ENCODE measurements at places on chromosomes 2 and 18.

DNA sequence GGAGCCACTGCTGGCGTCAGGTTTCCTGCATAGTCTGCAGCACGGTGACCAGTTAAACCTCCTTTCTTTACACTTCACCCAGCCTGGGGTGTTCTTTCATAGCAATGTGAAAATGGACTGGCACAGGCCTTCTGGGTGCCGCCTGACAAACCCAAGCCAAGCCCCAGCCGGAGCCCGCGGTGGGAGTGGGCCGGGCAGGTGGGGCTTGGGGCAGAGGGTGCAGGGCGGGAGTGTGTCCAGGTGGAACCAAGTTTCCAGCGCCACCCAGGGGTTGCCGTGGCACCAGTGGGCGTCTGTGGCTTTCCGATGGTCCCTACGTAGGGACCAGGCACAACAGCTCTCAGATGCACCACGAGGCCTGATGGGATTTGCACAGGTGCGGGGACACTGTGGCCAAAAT, 75.8 kb downstream of the RTP5 start:
- no peak for DNase-seq

DNA sequence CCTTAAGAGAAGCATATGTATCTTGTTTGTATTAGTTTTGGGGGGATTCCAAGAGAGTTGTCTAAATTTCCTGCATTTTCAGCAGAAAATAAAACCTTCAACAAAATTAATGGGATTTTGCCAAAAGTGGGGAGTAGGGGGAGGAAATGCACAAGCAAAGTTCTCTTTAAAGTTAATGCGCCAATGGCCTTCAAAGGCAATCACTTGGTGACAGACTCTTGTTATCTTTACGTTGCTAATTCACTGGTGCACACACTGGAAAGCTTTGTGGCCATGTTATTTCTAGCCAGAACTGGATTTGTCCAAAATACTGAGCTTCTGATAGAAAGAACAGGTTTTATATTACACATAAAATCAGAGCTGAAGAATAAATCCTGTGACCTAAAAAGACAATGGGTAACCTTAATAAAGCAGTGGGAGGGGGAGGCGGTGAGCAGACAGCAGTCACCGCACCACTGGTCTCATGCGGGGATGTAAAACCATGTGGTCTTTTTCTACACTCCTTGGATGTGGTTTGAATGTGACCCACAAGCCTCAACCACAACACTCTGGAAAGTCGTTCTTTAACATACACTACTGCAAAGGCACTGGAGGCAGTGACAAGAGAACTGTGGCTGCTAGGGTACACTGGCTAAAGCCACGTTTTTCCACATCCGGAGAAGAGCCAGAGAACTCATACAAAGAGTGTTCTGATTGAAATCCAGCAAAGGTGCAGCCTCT, 176.9 kb upstream of the SMAD7 start:
- DNase-seq: no peak

DNA sequence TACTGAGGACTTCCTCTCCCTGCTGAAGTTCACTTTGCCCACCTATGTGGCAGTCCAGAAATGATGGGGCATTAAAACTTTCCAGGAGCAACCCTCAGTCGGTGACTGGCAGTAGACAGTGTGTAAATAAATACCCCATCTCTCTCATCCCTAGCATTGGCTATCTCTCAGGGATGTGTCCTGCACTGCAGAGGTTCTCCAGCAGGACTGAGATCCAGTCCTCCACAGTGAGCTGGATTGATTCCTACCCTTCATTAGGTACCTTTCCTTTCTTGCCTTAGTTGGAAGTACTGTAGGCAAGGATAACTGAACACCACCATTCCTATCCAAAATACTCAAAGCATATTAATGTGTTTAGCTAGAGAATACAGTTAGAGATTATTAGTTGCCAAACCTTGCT, 441.8 kb downstream of the SPAG16 start:
- DNase-seq: no peak

DNA sequence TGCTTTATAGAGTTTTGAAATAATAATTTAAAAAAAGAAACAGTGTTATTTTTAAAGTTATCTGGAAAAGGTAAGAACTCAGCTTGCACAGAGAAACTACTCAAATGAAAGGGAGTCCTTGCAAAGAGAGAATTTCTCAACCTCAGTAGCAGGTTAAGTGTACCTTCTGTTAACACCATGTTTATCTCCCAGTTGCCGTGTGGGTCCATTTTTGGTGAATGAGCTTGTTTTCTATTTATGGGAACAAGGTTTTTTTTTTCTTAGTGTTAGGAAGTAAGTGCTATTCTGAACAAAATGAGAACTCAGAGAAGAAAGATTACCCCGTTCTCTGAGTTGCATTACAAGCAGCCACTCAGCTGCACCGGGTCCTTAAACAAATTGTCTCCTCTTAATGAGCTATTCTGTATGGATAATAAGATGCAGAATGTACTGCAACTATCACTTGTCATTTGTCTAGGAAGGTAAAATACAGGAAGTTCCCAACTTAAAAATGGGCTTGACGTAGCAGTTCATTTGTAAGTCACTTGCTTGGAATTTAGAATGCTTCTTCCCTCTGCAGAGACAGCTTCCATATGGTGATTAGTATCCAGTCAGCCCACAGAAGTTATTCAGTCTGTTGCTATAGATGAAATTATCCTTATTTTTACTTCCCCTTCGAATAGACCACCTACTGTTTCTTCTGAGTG, 74.9 kb downstream of the LTBP1 start:
- DNase-seq: no peak

DNA sequence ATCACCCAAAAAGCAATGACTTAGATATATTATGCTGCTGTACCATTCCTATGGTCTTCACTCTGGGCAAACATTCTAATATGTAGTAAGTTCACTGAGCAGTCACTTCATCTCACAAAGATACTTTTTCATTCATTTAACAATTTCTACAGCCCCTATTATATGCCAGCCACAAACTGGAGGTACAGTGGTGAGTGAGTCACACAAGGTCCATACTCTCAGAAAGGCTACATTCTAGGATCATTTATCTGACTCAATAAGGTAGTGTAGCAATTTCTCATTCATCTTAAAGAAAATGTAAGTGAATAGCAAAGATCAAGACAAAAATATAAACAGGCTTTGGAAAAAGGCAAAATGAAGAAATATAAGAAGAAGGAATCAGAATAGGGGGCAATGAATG, 40.5 kb downstream of the NHEJ1 start:
- DNase-seq: no peak

DNA sequence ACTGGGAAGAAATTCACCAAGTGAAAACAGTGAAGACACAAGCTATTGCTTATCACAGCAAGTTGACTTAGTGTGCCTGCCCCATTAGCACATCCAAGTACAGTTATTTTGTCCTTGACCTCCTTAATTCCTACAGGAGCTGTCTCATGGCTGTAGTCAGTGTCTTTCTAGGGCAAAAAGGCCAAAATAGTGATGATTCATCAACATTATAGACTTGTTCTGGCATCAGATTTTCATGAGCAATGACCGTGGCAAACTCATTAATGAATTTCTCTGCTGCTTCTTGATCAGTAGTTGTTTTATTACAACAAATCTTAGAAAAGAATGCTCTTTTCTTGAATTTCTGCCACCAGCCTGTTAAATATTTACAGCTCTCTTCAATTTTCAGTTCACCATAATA, 1169.3 kb upstream of the DDX18 start:
- no peak for DNase-seq

- DNase-seq: peak; percentile 90
These were observed 85.4 kb downstream of the STPG4 start for GRCh38 chr2:47069628-47070154.

- no peak for DNase-seq
These were observed 154.1 kb upstream of the BOD1L2 start for GRCh38 chr18:56992777-56993176.

GRCh38 chr2:156338578-156338977, 6.1 kb upstream of the NR4A2 start:
- DNase-seq: peak; percentile 45

DNA sequence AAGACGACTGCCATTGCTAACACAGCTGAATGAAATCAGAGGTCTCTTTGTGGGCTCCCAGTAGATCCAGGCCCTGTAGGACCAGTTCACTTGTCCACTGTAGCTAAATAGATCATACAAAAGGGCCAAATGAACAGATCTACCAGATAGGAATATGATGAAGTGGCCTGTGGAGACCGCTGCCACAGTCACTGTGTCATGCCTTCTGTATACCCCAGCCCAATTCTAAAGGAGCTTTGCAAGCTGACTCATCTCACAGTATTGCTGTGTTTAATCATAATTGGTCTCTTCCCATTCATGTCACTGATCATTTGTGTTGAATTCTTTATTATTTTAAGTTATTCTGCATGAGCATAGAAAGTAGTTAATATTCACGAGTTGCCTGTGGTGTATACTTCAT, 125.8 kb downstream of the MTCL1 start:
- no peak for DNase-seq

DNA sequence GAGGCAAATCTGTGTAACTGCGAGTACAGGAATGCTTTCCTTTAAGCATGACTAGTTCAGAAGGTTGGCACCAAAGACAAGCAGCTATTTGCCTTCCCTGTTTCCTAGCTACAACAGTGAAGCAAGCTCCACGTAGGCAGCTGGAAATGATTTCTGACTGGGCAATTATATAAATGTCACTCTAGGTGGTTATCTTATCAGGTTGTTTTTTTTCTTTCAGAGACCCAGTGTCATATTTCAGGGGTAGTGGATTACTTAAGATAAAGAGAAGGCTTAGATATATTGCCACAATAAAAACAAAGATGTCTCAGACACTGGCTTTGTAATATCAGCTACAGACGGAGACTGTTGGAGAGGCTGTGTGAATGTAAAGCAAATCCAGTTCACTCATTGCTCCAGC, 748.9 kb upstream of the NXPH2 start:
- DNase-seq: no peak

- DNase-seq: no peak
These were observed 1.0 kb upstream of the HS6ST1 start for GRCh38 chr2:128319631-128320191.

DNA sequence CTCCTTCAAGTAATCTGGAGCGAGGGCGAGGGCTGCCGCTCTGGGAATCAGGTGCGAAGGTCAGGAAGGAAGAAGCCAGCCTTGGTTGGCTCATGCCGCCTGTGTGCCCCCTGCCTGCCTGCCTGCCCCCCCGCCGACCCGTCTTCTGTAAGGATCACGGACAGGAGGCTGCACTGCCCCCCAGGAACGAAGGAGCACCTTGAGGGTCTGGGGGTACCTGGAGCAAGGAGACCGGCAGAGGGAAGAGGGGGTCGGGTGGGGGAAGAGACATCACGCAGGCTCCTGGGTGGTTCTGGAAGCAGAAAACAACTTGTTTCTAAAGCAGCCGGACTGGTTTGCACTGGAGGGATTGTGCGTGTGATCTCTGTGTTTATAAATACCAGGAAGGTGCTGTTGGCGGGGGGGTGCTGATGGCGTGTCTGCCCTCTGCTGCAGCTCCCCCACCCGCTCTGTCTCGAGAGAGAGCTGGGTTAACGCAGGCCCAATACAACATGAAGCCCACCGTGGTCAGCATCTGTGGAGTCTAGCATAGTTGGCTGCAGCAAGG, 1.7 kb downstream of the FOSL2 start:
- peak; percentile 48 for DNase-seq

DNA sequence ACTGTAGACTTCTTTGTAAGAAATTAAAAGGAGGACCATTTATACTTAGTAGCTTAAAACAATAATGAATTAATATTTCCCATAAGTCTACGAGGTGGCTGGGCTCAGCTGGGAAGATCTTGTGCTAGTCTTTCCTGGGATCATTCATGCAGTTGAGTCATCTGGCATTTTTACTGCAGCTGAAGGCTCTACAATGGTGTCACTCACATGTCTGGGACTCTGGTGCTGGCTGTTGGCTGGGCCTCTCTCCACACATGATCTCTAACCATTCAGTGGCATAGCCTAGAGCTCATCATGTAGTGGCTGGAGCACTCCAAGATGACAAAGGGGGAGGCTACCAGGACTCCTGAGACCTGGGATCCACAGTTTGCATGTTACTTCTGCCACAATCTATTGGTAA, 35.5 kb downstream of the CLASP1 start:
- no peak for DNase-seq

GRCh38 chr18:23225503-23225902, 90.2 kb downstream of the CABLES1 start:
- DNase-seq: no peak

GRCh38 chr2:159067971-159068370, 99.5 kb downstream of the TANC1 start:
- no peak for DNase-seq

DNA sequence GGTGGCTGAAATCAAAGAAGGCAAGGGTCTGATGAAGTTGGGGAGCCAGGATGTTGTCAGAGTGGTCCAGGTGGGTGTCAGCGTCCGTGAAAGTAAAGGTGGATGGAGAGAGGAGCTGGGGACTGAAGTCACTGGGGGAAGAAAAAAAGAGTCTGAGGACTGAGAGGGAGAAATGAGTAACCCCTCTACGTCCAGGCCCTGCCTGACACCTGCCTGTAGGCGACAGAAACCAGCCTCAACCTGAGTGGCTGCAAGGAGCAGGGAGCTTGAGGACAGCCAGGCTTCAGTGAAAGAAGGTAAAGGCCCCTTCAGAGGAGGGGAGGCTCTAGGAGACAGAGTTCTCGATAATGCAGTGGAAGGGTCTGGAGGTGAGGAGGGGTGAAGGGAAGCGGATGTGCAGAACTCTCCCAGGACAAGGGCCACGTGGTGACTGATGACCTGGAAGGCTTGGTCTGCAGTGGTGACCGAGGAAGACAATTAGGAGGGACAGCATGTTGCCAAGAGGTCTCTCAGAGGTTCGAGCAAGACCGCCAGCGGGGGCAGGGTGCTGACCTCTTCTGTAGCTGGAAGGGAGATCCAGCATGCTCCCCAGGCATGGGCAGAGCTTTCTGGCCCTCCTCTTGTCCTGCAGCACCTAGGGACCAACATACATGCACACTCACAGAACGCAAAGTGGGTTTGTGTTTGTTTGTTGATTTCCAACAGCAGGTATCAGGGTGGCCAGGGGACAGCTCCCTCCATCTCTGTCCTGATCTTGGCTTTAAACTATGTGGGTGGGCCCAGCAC, 86.6 kb upstream of the TMEM247 start:
- DNase-seq: no peak

GRCh38 chr2:79882548-79882947, 369.7 kb downstream of the CTNNA2 start:
- DNase-seq: no peak

DNA sequence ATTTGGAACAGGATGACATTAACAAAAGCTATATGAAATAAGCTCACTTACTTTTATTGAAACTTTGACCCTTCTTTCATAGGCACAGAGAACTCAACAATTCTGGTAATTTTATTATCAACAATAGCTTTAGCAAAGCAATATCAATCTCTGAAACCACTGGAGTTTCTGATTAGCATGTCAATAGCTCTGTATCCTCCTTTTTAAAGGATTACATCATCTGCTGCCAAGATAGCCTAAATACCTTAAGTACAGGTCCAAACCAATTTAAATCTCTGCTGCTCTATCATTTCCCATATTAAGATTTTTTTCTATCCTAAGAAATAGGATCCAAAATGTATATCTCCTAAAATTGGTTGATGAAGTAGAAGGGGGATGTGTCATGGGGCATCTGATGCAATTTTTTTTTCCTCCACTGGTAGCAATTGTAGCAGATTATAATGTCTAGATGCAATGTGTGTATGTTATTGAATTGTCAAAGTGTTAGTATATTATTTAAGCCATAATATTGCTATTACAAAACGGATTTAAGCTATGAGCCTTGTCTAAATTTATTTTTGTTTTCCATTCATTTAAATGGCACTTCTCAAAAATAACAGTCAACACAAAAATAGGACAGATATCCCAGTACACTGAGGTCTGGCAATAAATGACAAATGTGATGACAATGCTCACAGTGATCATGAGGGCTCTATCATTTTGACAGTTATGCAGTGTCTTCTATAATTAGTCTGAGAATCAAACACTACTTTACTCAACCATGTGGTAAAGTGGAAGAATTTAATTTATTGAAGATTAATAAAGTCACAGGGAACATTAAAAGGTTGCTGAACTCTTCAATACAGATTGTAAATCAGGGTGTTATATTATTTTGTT, 328.4 kb downstream of the CDH7 start:
- DNase-seq: no peak
